GM13977 (cell line): ENCODE measurements at places on chromosomes 3 and 15.
A peak's percentile ranks its signal among the peaks of the same experiment; 100 is the strongest.

DNA sequence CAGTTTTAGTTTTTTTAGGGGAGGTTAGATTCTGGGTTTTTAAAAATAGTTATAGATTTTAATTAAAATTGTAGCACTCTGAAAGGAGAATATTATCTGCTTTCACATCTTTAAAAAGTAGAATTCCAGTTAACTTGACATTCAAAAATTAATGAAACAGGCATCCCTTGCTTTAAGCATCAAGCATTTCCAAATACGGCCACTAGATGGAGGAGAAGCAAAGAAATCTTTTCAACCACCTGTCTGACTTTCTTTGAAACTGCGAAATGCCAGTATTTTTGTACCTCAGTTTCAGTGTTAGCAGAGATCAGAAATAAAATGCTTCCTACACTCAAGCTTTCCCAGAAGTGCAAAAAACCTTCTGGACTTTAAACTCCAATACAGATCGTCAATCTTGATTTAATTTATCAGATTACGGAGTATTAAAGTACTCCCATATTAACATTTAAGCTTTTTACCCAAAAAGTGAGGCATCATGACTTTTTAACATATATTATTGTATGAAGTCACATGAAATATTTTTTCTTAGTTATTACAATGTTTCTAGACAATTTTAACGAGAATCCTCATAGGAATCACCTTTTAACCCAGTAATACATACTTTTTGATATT lies 153.3 kb downstream of the P3H2 start:
- peak; percentile 55 for DNase-seq

- no peak for DNase-seq
Measured at GRCh38 chr3:192261135-192261534, 466.2 kb downstream of the FGF12 start.

DNA sequence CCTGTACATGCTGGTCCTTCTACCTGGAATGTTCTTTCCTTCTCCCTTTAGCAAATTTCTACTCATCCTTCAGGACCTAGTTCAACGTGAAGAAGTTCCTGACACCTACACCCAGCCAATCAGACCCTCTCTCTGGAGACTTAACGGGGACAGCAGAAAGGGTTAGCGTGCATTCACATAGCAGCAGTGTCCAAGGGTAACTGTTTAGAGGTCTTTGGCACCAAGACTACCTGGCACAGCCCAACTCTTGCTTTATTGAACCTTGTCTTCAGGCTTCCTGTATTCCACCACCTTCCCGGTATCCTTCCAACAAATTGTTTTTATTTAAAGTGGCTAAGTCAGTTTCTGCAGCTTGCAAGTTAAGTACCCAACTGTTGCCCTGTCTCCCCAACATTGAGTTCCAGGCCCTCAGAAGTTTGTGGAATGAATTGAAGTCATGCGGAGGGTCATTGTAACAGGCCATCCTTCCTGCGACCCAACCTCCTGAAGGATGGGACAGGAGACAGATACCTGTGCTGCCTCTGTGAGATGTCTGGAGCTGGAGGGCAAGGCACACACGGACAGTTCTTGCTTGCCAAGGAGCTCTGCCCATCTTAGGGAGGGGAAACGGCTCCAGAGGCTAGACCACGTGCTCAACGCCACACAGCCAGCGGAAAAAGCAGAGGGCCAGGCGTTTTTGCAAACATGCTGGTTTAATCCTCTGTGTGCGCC lies 14.4 kb upstream of the WNT7A start:
- DNase-seq = peak; percentile 4

- DNase-seq = no peak
Measured at GRCh38 chr3:44076221-44076829, 165.4 kb upstream of the TOPAZ1 start.

- DNase-seq = no peak
Measured at GRCh38 chr15:38080651-38081275, 146.3 kb downstream of the TMCO5A start.
